Effector memory CD4-positive, alpha-beta T cell (primary cell): ENCODE measurements at places on chromosomes 3 and 15.
A peak's percentile ranks its signal among the peaks of the same experiment; 100 is the strongest.

DNA sequence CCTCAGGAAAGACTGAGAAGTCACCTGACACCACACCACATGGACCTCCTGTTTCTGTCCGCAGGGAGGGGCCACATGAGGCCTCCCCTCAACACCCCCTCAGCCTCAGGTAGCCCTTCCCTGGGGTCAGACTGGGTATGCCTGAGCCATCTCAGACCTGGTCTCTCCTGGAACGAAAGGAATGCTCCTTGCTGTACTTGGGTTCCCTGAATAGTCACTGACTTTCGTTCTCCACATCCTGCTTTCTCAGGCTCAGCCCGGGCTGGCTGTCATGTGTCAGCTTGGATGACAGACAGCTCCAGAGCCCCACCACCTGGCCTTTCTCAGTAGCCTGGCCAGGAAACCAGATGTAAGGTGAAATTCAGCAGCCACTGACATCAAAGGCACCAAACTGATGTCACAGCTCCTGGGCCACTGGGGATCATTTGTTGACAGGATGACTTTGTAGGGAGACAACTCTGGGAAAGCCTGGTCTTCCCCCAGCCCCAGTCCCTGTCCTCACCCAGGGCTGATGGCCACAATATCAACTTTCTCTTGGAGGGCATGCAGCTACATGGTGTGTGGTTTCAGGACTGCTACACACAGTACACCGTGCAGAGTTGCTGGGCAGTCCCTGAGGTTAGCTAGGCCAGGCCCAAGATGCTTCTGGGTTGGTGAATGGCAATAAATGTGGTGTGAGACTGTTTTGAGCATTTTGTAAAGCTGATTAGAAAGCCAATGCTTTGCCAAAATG is 141.4 kb upstream of the MRPS22 start:
- DNase-seq: no peak

GRCh38 chr3:158569794-158570193 is 1.2 kb upstream of the MLF1 start:
- DNase-seq: no peak

GRCh38 chr3:194189243-194189791 is 53.4 kb downstream of the HES1 start:
- no peak for DNase-seq

- no peak for DNase-seq
Observed at GRCh38 chr15:67931861-67932260, 92.0 kb upstream of the RNU6-1 start.

DNA sequence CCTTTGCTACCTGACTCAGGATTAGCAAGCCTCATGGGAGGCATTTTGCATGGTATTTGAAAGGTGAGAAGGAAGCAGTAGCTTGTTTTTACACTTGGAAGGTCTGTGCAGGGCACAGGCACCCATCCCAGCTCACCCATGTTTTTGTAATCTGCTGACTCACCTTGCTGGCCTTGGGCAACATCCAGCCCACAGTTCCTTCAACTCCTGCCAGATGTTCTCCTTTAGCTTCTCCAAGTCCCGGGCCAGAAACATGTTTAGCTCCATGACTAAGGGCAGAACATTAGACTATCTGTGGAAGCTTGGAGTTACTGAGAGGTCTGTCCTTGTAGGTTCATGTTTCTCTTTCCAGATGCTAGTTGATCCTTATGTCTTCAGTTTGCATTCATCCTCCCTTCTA is 12.4 kb upstream of the ZNF770 start:
- no peak for DNase-seq

- DNase-seq: no peak
Observed at GRCh38 chr3:51102396-51102795, 282.7 kb upstream of the MANF start.

DNA sequence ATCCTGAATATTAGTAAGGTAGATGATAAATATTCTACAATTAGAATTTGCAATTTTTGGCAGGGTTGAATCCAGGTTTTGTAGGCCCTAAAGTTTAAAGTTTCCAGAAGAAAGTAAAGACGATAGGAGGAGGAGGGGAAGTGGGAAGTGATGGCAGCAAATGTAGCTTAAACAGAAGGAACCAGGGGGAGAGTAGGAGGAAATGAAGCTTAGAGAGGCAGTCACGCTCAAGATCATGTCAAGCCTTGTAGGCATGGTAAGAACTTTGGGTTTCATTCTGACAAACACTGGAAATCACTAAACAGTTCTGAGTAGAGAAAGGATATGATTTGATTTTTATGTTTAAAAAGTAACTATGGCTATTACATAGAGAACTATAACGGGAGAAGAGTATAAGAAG is 63.9 kb downstream of the NR2E3 start:
- no peak for DNase-seq

DNA sequence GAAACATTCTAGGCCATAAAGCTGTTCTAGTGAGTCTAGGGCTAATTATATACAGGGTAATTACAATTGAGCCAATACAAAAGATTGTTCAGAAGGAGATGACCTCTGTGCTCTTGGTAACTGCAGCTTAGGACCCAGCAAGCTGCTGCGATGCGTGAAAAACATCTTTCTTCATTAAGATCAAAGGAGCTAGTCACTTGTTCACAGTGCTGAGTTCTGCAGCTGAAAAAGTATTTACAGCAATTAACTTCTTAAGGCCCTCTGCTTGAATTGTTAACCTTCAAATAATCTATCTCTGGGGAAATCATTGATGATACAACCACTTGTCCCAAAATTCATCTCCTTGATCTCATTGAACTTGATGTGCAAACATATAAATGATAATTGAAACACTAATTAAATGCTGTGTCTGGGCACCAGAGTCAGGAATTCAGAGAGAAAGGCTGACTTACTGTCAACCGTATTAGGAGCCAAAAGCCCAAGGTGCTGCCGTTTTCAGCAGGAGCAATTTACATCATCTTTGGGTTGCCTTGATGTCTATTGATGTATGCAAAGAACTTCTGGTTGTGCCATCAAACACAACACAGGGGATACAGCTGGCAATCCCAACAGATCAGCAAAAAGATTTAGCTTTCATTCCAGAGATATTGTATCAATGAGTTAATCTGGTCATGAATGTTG is 213.0 kb downstream of the NECTIN3 start:
- no peak for DNase-seq

- no peak for DNase-seq
Observed at GRCh38 chr15:101063891-101064794, 145.0 kb downstream of the LRRK1 start.

GRCh38 chr3:159761369-159761768 is 227.3 kb upstream of the IL12A start:
- no peak for DNase-seq

- DNase-seq: no peak
Observed at GRCh38 chr3:99997293-99997692, 117.0 kb downstream of the FILIP1L start.

DNA sequence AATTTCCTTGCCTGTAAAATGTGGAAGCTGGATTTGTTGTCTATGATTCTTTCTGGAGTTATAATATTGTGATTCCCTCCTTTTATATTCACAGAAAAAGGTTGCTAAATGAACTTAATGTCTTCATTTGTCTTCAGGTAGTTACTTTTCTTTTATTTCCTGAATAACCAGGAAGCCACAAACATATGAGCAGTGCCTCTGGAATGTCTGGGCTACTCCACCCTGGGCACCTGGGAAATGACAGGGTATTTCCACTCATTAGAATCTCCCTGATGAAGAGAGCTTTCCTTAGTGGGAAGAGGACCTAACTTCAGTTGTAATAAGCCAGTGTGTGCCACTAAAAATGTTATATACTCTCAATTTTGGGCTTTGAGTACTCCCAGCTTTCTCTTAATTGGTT is 3.8 kb upstream of the SLMAP start:
- no peak for DNase-seq

DNA sequence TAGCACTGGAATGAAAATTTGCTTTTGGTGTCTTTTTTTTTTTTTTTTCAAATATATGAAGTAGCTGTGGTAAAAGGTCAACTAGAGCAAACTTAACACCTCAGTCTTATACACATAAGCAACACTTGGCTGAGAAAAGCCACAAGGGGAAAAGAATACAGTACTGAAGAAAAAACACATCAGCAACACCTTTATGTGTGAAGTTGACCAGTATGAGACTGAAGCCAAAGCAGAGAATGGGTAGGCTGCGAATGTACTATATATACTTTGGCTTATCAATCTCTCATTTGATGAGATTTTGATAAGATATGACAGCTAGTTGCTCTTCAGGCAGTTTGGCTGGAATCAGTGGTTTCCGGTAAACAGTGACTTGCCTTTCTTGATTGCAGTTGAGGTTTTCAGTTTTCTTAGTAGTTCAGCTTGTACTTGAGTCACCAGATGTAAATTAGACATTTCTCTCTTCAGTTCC is 22.0 kb upstream of the ZCWPW2 start:
- DNase-seq: peak; percentile 23

GRCh38 chr3:16419640-16420241 is 93.8 kb downstream of the RFTN1 start:
- DNase-seq: no peak

DNA sequence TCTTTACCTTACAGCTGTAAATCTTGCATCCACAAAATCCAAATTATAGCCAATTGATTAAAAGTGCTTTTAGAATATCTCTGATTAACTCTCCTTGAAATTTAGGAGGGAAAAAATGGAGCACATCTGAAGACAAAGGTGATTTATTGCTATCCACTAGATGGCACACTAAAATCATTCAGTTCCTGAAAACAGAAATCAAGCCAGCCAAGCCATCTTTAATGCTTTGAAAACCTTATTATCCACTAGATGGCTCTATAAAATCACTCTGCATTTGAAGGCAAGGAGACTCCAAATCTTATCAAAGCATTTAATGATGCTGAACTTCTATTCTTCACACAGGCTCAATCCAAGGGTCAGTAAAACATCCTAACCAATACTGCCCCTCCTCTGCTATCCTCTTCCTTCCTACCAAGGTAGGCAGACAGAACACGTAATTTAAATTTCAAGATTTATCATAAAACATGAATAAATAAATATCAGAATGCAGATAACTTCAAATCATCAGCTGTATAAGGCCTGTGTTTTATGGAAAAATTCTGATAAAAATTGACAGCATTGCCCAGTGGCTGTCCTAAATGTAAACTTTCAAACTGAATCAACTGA is 48.4 kb downstream of the GOLIM4 start:
- DNase-seq: no peak

DNA sequence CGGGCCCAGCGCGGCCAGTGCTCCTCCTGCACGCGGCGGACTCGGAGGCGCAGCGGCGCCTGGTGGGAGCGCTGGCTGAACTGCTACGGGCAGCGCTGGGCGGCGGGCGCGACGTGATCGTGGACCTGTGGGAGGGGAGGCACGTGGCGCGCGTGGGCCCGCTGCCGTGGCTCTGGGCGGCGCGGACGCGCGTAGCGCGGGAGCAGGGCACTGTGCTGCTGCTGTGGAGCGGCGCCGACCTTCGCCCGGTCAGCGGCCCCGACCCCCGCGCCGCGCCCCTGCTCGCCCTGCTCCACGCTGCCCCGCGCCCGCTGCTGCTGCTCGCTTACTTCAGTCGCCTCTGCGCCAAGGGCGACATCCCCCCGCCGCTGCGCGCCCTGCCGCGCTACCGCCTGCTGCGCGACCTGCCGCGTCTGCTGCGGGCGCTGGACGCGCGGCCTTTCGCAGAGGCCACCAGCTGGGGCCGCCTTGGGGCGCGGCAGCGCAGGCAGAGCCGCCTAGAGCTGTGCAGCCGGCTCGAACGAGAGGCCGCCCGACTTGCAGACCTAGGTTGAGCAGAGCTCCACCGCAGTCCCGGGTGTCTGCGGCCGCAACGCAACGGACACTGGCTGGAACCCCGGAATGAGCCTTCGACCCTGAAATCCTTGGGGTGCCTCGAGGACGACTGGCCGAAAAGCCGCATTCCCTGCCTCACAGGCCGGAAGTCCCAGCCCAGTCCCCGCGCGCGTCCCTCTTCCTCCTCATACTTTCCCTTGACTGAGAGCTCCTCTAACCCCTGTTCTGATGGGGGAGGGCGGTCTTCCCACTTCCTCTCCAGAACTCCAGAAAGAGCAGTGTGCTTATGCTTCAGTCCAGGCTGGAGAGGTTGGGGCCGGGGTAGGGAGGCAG is 1.4 kb upstream of the IL17RC start:
- no peak for DNase-seq

DNA sequence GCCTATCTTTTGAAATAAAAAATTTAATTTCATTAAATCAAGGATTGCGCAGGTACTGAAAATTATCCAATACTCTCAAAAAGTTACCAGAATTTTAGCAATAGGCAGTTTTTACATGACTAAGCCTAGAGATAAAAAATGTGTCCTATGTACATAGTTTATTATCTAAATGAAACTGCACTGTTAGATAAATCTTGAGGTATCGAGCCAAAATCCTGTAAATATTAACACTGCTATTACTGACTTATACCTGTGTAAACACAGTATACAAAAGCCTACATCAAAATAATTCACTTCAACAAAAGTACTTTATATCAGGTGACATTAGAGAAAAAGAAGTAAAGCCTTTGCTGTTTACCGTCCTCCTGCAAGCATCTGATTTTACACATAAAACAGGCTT is 60.7 kb downstream of the TASOR start:
- no peak for DNase-seq

DNA sequence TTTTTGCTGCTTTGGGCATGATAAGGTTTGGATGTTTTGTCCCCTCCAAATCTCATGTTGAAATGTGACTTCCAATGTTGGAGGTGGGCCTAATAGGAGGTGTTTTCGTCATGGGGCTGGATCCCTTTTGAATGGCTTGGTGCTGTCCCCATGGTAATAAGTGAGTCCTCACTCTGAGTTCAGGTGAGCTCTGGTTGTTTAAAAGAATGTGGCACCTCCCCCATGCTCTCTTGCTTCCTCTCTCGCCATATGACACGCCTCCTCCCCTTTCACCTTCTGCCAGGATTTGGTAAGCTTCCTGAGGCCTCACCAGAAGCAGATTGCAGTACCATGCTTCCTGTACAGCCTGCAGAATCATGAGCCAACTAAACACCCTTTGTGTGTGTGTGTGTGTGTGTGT is 255.5 kb downstream of the EPHB1 start:
- DNase-seq: no peak

DNA sequence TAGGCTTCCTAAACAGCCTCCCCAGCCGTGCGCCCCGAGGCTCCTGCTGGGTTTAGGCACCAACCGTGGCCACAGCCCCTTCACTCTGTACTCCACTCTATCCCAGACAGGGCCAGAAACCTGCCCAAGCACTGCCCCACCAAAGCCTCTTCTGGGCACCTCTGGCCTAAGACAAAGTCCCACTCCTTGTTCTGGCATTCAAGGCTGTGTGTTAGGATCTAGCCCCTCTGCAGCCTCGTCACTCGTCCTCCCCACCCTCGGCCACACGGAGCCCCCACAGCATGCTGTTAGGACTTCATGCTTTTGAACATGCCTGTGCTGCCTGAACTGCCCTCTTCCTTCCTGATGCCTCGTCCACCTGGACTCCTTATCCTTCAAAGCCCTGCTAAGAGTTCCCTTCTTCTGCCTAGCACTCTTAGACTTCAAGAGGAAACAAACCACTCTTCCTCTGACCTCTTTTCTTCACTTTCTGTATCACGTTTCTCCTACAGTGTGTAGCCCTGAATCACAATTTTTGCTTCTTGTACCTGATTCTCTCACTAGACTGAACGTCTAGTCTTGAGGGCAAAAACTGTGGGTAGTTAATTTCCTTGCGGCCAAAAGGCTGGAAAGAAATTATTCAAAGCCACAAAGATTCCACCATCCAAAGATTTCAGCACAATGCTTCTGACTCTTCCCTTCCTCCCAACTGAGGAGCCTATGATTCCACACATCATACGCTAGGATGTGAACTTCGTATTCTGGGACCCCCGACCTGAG is 28.6 kb downstream of the WNT7A start:
- DNase-seq: no peak

GRCh38 chr3:196175116-196175625 is 36.0 kb downstream of the ZDHHC19 start:
- DNase-seq: no peak

- DNase-seq: no peak
Observed at GRCh38 chr3:12149029-12149428, 9.7 kb downstream of the TIMP4 start.
